Ascending aorta (tissue), 2 donors: ENCODE measurements at places on chromosomes 1 and 21.

DNA sequence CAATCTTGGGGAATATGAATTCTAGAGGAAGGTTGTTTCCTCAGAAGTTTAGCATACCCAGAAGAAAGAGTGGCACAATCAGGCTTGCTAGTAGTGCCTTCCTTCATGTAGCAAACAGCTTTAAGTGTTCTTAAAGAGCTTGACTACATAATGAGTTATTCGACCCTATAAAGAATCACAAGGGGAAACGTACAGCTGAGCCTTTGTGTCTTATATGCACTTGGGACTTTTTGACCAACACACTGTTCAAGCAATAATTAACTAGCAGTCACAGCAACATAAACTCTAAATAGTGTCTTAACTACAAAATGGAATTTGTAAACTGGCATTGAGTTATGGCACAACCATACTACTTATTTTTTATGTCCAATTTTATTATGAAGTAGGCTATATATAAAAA, 86.1 kb downstream of the TTLL7 start:
- no peak for DNase-seq

DNA sequence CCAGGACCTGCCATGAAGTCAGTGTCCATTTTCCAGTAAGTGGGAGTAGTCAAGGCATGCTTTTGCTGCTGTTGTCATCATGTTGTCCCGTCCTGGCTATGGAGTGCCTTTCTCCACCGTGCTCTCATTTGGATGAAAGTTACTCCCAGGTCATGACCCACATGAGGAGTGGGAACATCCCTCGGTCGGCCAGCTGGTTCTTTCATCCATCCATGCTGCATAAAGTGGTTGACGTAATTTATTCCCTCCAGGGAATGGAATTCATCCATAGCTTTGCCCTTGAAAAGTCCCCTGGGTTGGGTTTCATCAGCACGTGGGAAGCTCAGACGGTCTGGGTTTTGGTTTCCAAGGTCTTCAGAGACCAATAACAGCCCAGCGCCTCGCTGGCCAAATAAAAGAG, 11.6 kb downstream of the PLA2G2A start:
- DNase-seq: no peak

DNA sequence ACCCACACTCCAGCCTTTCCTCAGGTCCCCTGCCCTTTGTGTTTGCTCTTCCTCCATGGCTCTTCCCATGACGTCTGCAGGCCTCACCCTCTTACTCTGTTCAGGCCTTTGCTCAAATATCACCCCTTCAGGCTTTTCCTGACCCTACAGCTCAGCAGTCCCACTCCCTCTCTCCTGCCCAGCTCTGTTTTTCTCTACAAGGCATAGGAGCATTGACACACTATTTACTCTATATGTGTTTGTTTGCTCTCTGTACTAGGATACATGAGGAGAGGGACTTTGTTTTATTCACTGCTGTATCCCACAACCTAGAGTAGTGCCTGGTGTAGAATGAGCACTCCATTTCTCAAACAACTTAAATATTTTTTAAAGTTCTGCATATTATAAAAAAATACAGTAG, 107.4 kb upstream of the COA6 start:
- DNase-seq: no peak

DNA sequence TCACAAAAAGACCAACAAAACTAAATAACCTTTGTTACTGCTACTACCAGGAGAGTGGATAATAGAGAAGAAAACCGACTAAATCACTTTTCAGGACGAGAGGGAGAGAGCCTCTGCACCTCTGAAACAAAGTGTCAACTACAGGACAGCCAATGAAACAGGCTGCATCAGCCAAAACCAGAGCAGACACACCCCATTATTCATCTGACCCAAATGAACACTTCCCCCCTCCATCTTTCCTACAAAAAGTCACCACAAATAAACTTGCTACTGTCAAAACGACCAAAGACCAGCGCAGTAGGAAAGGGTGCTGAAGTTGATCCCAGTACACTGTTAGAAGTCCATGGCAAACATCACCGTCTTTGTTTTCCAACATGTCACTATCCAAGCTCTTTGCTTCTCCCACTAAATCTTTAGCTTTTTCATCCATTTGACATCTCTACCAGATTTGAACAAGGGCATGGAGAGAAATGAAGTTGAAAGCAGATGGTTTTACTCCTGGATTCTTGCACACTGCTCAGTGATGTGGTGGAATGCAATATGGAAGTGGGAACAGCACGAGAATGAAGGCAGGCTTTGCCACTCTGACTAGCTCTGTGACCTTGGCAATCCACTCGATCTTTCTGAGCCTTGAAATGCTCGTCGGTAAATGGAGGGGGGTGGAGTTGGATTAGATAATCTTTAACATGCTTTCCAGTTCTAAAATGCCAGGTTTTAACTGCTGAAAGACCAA, 20.5 kb downstream of the DSTYK start:
- no peak for DNase-seq

DNA sequence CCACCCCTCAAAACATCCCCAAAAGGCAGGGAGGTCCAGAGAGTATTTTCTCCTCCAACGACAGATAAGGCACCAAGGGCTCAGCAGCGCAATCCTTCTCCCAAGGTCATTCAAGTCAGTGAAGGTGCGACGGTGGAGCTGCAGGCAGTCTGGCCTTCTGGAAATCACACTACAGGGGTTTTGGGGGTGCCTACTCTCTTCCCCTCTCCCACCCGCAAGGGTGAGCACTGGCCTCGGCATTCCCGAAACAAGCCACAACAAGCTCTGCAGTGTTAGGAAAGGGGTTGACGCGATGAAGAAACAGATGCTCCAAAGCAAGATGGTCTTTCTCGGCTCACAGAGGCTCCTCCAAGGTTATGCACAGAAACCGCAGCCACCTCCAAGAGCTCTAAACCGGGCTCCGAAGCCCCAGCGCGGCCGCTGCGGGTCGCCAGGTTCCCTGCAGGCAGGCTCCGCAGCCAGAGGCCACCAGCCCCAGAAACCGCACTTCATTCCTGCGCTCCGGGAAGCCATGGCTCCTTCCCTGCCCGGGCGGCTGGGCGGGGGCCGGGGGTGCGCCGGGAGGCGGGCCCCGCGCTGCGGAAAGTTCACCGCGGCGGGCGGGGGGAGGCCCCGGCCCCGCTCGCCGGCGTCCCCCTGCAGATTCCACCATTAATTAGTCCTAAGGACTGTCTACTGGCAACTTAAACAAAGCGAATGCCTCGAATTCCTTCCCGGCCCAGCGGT, 1.1 kb downstream of the LUZP1 start:
- DNase-seq: no peak

GRCh38 chr1:230288641-230289349, 137.3 kb downstream of the PGBD5 start:
- DNase-seq: no peak

DNA sequence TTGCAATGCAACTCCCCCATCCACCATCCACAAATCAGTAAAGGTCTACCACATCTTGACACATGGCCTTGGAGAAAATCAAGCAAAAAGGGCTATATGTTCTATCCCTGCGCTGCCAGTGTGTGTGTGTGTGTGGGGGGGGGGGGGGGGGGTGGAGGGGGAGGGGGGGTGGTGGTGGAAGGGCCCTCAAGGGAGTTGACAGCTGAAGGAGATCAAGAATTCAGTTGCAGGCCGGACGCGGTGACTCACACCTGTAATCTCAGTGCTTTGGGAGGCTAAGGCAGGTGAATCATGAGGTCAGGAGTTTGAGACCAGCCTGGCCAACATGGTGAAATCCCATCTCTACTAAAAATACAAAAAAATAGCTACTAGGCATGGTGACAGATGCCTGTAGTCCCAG, 37.6 kb upstream of the CLIC4 start:
- no peak for DNase-seq

- no peak for DNase-seq
Measured at GRCh38 chr1:204524986-204525385, 8.8 kb downstream of the MDM4 start.

GRCh38 chr1:26530410-26530894, 891 bp downstream of the RPS6KA1 start:
- no peak for DNase-seq

DNA sequence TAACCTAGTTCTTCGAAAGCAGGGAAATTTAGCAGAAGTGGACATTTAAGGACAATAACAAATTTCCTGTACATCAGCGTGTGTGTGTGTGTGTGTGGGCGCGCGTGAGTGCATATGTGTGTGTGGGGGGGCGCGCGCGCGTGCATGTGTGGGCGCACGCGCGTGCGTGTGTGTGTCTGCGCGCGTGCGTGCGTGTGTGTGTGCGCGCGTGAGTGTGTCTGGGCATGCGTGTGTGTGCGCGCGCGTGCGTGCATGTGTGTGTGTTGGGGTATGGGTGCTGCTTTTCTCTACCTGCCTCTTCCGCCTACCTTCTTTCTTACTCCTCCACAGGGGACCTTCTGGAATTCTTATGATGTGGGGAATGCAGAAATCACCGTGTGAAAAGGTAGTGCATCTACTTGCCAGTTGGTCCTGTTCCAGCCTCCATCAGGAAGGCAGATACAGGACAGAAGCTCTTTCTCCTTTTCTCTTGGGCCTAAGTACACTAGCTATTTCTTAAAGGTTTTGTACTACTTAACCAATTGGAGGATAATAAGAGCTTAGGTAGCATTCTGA, 165.4 kb upstream of the KCNK2 start:
- DNase-seq: no peak

DNA sequence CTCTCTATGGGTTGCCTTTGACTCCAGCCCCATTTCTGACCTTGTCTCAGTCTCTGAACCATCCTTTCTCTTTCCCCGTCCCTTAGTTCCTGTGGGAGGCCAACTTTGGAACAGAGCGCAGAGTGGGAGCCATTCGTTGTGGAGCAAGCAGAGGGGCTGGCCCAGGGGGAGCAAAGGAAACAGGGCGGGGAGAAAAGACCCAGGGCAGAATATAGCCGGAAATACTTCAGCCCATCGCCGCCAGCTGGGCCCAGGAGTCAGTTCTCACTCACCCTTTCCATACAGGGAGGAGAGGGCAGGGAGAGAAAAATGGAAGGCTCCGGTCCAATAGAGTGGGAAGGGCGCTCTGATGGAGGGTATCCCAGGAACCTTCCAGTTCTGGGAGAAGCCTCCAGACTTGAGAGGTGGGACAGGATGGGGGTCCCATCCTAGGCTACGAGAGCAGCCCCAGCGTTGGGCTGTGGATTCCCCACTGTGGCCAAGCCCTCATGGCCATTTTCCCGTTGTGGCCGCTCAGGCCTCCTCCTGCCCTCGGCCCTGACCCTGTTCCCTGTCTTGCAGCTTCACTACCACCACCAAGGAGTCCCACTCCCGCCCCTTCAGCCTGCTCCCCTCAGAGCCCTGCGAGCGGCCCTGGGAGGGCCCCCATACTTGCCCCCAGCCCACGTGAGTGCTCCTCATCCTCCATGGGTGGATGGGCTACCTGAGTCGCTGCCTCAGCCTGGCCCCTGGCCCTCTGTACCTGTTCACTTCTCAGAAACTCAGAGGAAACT, 10.9 kb downstream of the PEAR1 start:
- no peak for DNase-seq

DNA sequence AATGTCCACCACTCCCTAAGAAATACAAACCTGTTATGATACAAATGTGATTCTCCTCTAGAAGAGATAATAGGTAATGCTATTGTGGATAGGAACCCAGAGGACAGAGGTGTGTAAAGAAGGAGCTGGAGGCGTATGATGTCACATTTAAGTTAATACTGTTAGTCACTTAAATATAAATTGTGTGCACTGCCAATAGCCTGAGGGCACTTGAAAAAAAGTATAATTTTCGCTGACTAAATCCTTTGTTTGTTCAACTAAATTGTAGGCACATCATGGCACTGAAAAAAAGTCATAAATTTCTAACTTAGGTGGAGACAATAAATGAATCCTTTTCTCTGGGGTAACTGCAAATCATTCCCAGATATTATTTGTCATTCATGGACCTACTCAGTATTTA, 4.4 kb downstream of the RCSD1 start:
- DNase-seq: no peak

- DNase-seq: no peak
Measured at GRCh38 chr1:240517891-240518290, 94.1 kb downstream of the GREM2 start.

DNA sequence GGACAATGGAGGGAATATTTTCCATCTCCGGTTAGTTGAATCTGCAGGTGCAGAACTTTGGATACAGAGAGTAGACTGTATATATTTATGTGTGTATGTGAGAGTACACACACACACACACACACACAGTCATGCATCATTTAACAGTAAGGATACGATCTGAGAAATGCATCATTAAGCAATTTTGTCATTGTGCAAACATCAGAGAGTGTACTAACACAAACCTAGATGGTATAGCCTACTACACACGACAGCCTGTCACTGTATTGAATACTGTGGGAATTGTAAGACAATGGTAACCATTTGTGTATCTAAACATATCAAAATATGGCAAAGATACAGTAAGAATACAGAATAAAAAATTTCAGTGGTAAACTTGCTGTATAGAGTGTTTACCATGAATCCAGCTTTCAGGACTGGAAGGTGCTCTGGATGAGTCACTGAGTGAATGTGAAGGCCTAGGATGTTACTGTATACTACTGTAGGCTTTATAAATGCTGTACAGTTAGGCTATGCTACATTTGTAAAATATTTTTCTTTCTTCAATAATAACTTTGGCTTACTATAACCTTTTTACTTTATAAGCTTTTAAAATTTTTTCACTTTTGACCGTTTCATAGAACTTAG, 138.5 kb downstream of the ZZZ3 start:
- no peak for DNase-seq

- no peak for DNase-seq
Measured at GRCh38 chr1:113452921-113453770, 62.8 kb downstream of the MAGI3 start.

DNA sequence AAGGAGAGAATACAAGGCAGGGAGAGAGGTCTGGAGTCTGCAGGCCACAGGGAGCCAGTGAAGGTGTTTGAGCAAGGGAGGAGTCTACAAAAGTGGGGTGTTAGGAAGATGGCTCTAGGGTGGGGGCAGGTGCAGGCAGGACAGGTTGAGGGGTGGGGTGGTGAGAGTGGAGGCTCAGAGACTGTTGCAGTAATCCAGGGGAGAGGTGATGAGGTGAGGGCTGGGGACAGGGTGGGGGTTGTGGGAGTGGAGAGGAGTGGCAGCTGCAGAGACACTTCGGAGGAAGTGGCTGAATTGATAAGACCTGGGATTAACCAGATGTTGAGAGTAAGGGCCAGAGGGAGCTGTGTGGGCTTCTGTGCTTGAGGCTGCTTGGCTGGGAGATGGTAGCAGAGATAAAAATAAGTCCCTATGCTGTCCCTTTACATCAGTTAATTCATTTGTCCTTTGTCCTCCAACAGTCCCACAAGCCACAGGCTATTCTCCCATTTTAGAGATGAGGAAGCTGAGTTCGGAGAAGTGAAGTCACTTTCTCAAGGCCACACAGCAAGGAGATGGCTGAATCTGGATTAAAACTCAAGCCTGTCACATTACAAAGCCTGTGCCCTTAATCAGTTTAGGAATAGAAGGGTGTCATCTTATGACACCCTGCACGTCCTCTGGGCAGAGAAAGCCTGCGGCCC, 54.8 kb upstream of the SYNC start:
- no peak for DNase-seq

- no peak for DNase-seq
Measured at GRCh38 chr1:199786695-199787094, 240.8 kb upstream of the NR5A2 start.

GRCh38 chr1:182484531-182485257, 34.7 kb downstream of the RGSL1 start:
- DNase-seq: no peak

- no peak for DNase-seq
Measured at GRCh38 chr1:39394598-39394997, 96.8 kb upstream of the BMP8A start.
